ENCODE measurements at places on chromosomes 11 and 22.

DNA sequence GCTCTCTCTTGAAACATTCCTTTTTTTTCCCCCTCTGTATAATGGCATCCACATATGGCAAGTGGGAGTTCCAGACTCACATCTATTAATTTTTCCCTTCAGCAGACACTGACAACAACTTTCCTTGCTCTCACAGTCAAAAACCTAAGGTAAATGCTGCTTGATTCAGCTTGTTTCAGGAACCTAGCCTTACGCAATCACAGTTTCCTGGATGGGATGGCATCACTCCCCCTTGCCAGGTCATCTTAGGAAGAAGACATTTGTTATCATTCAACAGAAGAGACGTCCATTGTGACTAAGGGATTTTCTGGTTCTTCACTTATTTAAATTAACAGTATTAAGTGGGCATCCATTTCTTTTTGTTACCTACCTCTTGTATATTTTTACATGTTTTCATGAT lies 112.0 kb upstream of the PDGFD start:
- no peak for DNase-seq

- no peak for DNase-seq
Observed at GRCh38 chr22:27045103-27045947, 387.9 kb downstream of the MIAT start.

DNA sequence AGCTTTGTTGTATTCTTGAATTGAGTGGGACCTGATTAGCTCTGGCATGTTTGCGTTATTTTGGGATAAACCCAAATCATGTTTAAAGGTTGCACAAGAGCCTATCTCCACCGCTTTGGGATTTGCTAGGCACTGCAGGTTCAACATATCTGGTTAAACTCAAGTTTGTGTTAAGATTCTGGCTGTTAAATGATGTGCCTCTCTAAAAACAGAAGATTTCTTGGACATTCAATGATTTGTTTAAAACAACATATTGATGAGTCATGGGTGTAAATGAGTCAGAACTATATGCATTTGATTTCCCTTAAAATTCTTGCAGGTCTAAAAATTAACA lies 67.4 kb downstream of the AMOTL1 start:
- DNase-seq = no peak

GRCh38 chr11:130023204-130023603 lies 20.6 kb upstream of the PRDM10 start:
- no peak for DNase-seq

GRCh38 chr11:2932850-2933251 lies 3.6 kb upstream of the PHLDA2 start:
- no peak for DNase-seq

- no peak for DNase-seq
Observed at GRCh38 chr11:16096336-16096735, 260.0 kb downstream of the SOX6 start.

DNA sequence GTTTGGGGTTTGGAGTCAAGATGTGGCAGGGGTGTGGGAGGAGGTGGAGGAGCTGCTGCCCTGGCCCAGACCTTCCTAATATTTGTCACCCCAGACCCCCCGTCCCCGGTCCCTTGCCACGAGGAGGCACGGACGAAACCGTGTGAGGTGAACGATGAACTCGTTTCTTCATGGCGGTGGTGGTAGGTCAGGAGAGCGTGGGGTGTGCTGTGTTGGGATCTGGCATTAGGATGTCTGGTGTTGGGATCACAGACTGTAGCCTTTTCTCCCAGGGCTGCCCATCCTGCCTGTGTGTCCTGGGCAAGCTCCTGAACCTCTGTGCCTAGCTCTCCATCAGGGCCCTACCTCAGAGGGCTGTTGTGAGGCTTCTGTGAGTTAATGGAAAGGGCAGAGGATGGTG lies 8.4 kb downstream of the MAPK8IP2 start:
- DNase-seq = no peak

GRCh38 chr11:11167806-11168205 lies 185.2 kb downstream of the CSNK2A3 start:
- no peak for DNase-seq

- no peak for DNase-seq
Observed at GRCh38 chr11:116972691-116973090, 125.5 kb downstream of the SIK3 start.

DNA sequence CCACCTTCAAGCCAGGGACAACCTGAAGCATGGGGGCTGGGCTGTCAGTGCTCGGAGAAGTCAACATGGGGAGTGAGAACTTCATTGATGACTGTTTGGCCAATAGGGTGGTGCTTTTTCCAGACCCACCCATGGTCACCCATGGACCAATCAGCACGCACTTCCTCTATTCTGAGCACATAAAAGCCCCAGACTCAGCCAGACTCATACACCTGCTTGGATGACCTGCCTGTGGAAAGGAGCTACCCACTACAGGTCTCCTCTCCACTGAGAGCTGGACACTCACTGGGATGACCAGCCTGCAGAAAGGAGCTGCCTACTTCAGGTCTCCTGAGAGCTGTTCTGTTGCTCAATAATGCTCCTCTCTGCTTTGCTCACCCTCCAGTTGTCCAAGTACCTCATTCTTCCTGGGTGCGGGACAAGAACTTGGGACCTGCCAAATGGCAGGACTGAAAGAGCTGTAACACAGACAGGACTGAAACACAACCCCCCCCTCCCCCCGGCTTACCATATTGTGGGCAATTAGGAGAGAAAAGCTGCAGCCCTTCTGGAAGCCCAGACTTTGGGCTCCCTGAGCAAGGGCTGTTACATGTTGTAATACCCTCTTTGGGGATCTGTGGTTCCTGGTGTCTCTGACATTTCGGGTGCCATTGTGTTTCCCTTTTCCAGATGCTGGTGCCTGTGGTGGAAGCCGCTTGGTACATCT lies 44.4 kb upstream of the WNT11 start:
- no peak for DNase-seq

DNA sequence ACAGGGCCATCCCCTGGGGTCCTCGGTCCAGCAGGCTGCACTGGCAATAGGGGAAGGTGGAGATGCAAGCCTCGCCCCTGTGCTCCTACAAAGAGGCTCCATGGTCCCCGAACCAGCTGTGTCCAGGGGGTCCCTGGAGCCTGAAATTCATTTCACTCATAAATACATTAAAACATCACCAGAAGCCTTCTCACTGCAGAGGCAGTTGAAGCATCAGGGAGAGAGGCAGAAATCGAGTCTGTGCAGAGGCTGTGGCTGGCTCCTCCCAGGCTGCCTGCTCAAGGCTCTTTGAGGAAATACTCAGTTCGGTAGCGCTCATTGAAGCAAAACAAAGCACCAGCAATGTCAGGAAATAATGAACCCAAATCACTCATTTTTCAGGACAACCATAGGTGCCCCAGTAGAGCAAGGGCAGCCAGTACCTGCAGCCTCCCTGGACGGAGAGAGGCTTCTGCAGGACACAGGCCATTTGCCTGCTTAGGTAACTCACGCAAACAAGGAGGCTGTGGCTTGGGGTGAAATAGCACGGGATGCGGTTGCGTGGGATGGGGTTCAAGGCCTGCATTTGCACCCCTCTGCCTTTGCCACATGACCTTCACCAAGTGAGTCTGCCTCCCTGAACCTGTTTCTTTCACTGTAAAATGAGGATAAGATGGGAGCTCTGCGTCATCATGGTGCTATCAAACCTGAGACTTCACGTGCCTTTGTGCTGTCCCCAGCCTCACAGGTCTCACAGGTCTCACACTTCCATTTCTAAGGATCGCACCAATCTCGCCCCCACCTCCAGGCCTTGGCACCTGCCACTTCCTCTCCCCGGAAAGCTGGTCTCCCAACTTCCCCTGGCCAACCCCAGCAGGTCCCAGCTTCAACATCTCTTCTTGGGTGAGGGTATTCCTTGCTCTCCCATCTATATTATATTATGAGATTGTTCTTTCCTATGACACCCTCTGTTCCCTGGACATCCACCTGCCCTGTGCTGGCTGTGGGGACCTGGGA lies 84.3 kb upstream of the SHISAL1 start:
- no peak for DNase-seq

DNA sequence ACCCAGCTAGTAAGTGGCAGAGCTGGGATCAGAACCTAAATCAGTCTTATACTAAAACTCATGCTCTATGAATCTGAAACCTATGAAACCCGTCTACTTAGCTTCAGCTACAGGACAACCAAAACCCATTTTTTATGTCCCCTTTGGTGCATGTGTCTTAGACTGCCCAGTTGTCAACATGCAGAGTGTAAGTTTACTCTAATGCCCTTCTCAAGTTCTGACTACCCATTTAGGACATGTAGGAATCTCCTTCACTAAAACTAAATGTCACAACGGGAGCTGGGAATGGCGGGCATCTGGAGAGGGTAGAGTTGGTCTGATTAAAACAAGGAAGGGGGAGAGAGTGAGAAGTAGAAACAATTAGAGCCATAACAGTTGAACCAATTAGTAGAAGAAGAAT lies 167.9 kb upstream of the UBASH3B start:
- DNase-seq = no peak

All from activated CD8-positive, alpha-beta memory T cell treated with anti-CD3 and anti-CD28 coated beads, Interleukin-2, amount 50 U/mL, for 4 hours (primary cell).